ENCODE measurements at places on chromosomes 12 and 14.

GRCh38 chr14:104115131-104115600 is 23.2 kb upstream of the KIF26A start:
- no peak for DNase-seq

- DNase-seq = no peak
Measured at GRCh38 chr12:95620171-95620570, 68.9 kb upstream of the USP44 start.

GRCh38 chr12:131103669-131104462 is 150.2 kb downstream of the ADGRD1 start:
- no peak for DNase-seq

DNA sequence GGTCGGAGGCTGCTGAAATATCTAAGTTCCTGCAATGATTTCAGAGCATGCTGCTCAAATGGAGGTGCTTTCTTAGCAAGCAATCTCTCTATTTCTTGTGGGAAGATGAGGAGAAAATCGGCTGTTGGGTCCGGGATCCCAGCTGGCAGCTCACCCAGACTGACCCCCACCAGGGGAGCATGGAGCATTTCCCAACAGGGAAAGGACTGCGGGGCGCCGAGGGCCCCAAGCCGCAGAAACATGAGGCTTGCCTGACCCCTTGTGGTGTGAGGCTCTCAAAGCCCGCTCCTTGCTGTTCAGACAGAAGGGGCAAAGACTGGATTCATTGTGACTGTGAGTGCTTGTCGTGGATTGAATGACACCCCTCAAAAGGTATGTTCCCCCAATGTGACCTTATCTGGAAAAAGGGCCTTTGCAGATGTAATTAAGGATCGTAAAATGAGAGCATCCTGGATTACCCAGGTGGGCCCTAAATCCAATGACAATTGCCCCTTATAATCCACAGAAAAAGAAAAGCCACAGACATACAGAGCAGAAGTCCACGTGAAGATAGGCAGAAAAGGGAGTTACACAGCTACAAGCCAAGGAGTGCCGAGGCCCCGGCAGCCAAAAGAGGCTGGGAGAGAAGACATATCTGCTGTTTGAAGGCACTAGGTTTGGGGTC is 116.3 kb upstream of the VASH1 start:
- DNase-seq = peak; percentile 48

DNA sequence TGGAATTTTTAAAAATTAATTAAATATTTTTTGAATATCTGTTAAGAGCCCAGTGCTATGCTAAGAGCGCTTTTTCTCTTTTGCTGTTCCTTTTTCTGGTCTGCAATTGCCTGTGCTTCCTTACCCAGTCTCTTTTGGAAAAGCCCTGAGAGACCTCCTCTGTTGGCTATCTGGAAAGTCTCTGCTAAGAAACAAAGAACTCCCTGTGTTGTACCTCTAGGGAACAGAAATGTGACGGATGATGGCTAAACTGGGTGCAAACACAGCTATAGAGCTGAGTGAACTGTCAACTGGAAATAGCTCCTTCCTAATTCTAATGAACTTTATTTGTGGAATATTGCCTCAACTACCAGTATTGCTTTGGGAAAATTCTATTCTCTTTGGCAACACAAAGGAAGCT is 261.6 kb upstream of the NOVA1 start:
- DNase-seq = no peak

DNA sequence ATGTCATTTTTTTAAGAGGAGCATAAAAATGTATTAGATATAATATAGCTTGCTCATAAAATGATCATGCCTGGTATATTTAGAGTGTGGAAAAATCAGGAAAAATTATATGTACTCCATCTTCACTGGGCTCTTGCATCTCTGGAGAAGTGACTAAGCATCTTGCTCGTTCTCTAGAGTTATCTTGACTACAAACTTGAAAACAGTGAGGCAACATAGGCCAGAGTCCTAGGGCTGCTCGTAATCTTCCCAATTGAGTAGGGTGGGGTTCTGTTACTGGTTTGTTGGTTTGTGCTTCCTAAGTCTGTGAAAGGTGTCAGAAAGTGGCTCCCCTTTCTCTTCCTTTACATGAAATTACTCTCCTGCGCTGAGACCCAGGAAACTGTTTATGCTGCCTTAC is 46.2 kb downstream of the AACS start:
- no peak for DNase-seq

- no peak for DNase-seq
Measured at GRCh38 chr14:90577661-90578282, 180.9 kb downstream of the CALM1 start.

- no peak for DNase-seq
Measured at GRCh38 chr12:3712209-3712992, 40.5 kb downstream of the CRACR2A start.

GRCh38 chr12:64006211-64006825 is 161.8 kb downstream of the SRGAP1 start:
- DNase-seq = peak; percentile 18

DNA sequence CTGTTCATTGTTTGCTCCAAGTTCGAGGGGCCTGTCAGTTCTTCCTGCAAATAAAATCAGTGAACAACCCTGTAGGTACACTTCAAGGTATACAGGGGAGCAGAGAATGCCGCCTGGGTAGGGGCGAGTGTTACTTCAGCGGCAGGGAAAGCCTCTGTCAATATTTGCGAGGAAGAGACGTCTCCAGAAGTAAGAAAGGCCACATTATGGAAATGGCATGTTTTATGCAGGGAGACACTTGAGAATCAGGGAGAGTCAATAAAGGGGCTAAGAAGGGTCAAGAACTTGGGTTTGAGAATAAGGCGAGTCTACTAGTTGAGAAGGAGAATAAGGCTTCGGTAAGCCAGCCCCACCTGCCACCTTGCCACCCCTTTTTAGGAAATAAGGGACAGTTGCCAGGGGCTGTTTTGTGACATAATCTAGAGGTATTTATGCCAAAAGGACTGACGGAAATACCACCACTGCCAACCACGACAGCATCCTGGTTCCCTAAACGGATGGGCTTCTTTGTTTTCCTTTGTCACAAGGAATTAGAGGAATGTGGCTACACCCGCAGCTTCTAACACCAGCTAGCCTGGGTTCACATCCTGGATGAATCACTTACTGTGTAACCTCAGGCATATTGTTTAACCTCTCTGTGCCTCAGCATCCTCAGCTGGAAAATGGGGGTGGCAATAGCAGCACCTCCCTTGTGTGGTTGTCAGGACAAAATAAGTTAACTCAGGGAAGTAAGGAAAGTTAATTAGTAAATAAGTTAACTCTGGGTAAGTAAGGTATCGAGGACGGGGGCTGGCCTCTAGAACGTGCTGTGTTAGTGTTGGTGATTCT is 67.7 kb downstream of the EID3 start:
- no peak for DNase-seq

DNA sequence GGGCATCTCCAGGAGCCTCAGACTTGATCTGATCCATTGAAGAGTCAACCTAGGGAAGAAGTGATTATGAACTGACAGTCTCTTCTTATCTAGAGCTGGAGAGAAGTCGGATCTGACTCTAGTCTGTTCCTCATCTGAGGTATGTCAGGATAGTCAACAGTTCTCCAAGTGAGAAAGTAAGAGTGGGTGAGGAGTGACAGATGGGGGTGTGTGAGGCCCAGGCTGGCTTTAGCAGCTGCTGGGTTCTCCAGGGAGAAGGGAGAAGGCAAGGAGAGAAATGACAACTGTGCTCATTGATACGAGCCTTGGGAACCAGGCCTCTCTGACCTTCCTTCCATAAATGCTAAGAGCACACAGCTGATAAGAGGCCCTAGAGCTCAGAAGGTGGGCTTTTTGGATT is 53.3 kb downstream of the IRAK3 start:
- peak; percentile 22 for DNase-seq

DNA sequence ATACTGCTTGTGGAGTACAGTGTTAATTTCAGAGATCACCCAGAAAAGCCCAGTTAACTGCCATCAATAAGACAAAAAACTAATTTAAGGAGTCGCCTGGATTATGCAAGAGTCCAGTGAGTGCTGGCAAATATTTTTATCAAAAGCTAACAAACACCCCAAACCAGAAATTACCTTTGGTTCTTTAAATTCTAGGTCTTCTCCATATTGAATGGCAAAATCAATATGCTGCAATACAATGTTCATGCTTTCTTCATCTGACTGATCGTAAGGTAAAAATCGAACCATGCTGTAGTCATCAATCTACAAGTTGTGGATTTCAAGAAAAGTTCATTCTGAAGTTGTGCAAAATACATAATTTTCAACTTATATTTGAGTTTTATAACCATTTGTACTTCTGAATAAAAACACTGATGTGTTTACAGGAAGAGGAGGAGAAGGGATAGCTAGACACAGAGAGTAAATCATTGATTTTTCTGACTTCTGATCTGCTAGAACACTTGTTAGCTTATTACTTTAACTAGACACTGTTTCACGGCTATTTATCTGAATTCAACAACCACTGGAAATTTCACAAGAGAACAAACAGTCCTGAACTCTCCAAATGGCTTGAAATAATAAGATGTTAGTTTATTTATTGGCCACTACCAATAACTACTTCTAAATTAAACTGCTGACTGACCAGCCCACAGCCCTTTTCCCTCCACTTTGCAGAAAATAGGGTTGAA is 3.6 kb upstream of the ARPC3 start:
- DNase-seq = no peak

DNA sequence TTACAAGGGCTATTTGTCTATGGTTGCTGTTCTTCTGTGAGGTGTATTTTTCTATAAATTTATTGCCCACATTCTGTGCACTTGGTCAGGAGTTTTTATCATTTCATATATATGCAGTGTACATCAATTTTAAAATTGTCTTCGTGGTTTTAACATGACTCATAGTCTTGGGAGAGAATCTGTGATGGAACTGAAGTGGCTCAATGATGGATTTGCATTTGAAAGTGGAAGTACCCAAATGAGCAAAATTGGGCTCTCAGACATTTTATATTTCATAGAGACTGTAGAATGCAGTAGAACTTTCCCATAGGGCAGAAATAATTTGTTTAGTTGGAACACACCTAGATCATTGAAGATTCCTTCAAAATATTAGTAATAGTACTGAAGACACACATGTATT is 1.9 kb upstream of the SCFD1 start:
- peak; percentile 92 for DNase-seq

DNA sequence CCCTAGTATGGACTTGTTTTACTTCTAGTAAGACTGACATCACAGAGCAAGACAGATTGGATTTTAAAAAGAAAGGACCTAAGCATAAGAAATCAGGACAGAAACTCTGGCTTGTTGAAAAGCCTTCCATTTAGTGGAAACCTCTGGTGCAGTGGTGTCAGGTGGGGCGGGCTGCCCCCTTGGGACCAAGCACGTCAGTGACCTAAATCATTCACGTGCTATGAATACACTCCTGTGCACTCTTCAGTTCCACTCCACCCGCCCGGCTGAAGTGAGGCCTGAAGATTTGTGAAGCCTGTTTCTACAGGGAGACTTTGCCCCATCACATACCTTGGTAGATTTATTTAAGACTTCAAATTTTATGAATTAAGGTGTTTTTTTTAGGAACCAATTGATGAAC is 58.2 kb upstream of the STRN3 start:
- no peak for DNase-seq

GRCh38 chr12:104555648-104556047 is 98.9 kb downstream of the CHST11 start:
- no peak for DNase-seq

GRCh38 chr12:28024231-28024995 is 51.9 kb upstream of the PTHLH start:
- no peak for DNase-seq

DNA sequence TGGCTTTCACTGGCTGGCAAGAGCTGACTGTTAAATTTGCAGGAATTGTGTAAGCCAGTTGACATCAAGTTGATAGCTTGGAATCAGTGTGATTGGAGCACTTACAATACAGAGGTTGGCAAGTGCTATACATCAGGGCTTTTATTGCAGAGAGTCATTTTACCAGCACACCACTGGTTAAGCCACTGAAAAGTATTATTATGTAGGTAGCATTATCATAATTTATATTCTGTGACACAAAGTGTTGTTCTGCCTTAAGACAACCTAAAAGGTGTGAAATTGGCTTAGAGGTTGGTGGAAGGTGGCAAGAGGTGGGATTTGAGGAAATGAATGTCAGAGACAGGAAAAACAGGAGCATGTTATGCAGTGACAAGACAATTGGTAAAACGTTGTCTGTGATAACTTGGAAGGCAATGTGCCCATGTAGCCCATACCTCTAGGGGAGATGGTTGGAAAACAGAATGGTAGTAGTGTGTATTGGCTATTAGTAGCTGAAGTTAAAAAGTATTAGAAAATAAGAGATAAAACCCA is 172.9 kb upstream of the PRICKLE1 start:
- no peak for DNase-seq

GRCh38 chr14:69291396-69291795 is 31.4 kb downstream of the GALNT16 start:
- DNase-seq = no peak

- no peak for DNase-seq
Measured at GRCh38 chr12:98403385-98403784, 112.0 kb upstream of the TMPO start.

DNA sequence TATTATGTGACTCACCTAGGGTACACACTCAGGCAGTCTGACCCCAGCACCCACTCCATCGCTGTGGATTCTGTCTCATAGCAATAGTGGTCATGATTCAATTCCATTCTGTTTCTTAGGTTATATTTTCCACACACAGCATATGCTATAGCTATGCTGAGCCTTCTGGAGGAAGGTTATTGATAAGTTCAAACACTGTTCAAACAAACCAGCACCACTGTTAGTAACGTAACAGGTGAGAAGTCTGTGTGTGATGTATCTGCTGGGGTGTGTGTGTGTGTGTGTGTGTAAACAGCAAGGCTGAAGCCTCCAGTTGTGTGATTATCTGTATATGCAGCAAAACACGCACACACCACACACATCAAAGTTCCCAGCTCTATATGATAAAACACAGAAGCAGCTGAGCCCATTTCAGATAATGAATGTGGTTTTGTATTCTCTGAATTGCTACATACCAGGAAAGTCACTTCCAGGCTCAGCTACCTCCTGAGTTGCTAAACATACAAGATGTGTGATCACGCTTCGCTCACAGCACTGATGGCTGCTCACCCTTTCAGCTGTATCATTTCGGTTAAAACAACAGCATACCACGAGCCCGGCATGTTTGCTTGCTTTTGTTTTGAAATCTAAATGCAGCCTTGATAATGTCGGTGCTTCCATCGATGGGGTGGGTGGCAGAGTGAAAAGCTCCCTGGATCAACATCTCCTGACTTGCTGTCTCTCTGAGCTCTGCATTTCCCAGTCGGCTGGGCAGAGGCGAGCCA is 6.8 kb upstream of the SYNE3 start:
- DNase-seq = no peak

DNA sequence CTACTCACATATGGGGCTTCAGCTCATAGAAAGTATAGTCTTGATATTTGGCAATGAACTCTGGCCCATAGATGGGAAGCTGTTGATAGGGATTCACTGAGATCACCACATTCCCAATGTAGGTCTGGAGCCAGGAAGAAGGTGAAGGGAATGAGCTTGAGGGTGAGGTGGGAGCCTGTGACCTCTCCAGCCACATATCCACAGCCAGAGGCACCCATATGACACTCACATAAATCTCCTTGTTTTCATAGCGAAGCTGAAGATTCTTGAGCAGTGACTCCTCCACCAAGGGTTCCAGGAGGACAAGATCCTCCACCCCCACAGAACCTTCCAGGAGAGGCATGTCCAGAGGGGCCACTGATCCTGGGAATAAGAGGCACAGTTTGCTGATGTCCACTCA is 1.9 kb downstream of the MYO1A start:
- no peak for DNase-seq
